ENCODE measurements at places on chromosomes 12 and 14.

DNA sequence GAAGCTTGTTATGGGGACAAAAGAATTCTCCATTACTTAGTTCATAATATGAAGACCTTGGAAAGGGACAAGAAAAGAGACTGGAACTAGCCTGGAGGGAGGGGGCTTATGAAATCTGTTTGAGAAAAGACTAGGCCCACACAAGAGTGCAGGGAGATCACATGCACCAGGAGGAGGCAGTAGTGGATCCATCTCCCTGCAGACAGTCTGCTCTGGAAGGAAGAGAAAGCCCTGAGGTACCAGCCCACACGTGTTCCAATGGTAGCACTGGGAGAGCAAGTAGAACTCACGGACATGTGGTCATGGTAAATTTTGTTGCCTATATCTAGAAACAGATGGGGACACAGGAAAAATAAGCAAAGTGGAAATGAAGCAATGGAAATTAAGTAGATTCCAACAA, 445.4 kb downstream of the SOX5 start:
- no peak for DNase-seq

GRCh38 chr14:82766996-82767395, 1233.3 kb upstream of the SEL1L start:
- no peak for DNase-seq

DNA sequence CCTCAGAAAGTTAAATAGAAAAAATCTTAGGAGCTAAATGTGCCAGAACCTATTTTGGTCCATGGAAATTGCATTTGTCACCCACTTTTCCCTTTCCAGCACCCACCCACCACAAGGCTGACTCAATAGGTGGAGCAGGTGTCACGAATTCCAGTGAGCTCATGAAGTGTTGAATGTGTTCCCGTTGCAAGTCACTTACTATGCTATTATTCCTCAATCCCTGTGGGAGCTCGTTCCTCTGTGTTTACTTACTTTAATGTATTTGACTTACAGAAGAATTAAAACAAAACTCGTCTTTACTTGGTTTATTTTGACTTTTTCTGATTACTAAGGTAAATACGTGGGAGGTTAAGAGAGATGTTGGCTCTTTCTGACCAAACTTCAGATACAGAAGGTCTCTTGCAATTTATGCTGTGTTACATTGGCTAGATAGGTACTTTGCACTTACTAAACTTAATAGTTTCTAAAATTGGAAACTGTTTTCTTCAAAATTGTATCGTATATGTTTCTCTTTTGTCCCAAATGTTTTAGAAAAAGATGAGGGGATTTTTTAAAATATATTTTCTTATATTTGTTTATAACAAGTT, 269.4 kb upstream of the NOVA1 start:
- DNase-seq, result no peak

DNA sequence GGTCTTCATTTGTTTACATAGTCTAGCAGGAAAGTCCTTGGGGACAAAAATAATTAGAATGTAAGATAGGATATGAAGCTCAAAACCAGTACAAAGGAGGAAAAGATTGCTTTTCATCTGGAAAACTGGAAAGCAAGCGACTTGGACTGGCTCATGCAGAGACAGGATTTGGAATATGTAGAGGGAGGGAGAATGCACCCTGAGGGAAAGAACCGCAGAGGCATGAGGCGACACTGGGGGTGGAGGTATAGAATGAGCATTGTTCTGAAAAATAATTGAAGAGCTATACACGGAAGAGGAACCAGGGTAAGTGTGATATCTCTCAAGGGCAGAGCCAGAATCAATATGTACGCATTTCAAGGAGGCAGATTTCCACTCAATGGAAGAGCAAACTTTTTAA, 85.5 kb downstream of the PLEKHG3 start:
- DNase-seq, result no peak

DNA sequence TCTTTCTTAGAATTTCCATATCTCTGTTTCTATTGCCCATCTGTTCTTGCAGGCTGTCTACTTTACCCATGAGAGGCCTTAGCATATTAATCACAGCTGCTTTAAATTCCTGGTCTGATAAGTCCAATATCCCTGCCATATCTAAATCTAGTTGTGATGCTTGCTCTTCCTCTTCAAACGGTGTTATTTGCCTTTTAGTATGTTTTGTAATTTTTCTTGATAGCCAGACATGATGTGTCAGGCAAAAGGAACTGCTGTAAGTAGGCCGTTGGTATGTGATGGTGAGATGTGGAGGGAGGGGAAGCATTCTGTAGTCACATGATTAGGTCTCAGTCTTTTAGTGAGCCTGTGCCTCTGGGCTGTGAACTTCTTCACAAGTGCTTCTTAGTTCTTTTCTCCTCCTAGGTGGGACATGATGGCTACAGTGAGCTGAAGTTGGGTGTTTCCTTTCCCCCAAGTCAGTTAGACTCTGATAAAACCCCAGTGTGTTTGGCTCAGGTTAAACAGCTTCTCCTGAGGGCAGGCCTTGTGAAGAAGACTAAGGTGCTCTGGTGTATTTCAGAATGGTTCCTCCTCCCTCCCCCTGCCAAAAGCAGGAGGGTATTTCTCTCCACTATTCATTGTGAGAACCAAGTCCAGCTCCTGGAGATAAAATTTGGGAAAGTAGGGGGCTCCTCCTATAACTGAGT, 195.9 kb upstream of the PARP11 start:
- no peak for DNase-seq

DNA sequence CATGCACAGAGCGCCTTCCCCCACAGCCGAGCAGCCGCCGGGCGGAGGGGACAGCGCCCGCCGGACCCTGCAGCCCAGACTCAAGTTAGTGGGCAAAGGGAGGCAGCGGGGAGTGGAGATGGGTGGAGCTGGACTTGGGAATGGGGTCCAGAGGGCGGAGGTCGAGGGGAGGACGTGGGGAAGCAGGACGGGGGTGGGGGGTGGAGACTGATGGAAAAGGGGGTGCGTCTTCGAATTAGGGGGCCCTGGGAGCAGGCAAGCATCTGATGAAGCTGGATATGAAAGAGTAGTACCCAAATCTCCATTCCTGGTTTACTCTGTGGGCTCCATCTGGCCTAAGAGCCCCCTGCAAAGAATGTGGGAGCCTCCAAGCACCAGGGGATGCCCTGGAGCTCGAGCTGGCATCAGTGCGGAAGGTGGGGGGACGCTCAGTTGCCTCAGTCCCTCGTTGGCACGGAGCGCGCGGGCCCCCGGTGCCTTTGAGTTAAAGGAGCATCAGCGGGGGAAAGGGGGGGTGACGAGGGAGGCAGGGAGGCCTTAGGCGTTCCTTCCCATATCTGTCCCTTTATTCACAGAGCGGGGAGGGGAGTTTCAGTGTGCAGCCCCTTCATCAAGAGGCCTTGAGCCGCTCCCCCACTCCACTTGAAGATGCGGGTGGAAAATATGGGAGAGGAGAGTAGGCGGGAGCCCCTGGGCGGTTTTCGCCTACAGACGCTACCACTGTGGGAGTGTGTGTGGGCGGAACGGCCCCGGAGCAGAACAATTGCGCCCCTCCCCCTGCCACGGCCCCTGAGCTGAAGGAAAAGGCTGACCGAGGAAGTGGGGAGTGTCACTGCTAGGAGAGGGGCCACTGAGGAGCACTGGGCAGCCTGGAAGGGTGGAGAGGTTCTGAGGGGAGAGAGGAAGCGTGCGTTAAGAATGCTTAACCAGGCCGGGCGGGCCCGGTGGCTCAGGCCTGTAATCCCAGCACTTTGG, 644 bp downstream of the NAB2 start:
- no peak for DNase-seq

GRCh38 chr14:69267492-69267891, 7.5 kb downstream of the GALNT16 start:
- no peak for DNase-seq

DNA sequence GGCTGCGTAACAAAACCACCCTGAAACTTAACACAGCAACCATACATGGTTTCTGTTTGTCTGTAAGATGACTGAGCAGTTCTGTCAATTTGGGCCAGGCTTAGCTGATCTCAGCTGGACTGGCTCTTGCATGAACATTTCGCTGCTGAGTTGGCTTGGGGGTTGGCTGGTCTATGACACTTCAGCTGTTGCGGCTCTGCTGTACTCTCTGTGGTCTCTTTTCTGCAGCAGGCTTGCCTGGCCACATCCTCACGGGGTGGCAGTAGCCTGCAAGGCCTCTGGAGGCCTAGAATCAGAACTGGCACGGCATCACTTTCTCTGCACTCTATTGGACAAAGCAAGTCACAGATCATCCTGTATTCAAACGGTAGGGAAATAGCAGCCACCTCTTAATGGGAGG, 216.2 kb downstream of the BCL11B start:
- DNase-seq, result no peak

GRCh38 chr12:123449856-123450255, 8.1 kb upstream of the SNRNP35 start:
- DNase-seq, result no peak

DNA sequence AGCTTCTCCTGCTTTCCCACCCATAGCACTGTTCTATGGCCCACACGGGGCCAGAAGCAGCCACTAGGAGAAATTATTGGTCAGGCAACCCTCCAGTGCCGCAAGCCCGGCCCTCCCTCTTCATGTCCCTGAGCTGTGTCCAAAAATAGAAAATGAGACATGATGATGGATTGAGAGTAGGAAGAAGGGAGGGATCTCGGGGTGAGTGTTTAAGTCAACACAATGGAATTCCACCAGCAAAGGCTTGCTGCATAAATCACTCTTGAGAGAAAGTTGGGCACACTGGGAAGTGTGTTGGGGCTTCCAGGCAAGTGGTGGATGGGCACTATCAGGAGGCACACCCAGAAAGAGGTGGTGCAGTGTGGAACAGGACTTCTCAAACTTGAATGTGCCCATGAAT, 94.2 kb downstream of the LLPH start:
- DNase-seq, result no peak

DNA sequence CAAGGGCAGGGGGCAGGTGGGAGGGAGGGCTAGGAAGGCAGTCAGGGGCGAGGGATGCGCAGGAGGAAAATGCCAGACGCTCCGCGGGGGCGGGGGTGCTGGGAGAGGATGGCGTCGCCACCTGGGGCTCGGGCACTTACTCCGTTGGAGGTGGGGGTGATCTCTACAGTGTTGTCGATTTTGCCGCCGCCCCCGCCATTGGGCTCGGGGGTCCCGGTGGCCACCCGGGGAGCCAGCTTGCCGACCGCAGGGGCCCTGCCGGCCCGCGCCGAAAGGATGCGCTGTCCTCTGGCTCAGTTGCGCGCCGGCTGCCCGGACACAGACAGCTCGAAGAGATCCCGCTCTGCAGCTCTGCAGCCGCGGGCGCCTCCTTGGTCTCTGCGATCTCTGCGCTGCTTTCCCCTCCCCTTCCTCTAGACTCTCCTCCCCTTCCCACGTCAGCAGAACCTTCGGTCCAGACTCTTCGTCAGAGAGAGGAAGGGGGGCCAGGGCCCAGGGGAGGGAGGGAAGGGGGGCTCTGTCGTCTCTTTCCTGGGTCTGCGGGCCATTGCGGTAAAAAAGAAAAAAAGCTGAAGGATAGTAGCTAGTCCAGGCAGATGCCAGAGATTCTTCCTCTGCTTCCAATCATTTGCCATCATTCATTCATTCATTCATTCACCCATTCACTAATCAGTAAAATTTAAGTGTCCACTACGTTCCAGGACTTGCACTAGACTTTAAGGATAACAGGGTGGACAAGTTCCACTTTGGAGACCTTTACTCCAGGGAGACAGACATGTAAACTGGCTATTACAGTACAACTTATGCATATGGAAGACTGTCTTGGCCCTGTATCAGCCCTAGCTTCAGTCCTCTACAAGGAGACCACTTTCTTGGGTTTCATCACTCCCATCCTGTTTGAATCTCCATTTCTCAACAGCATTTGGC, at the start of gene SLC22A17:
SLC22A17 (minus strand) TSS at position 382 of the 927 bp plus-strand sequence.
- DNase-seq, result peak; percentile 21

GRCh38 chr12:40989785-40990184, 198.3 kb upstream of the PDZRN4 start:
- DNase-seq, result no peak

DNA sequence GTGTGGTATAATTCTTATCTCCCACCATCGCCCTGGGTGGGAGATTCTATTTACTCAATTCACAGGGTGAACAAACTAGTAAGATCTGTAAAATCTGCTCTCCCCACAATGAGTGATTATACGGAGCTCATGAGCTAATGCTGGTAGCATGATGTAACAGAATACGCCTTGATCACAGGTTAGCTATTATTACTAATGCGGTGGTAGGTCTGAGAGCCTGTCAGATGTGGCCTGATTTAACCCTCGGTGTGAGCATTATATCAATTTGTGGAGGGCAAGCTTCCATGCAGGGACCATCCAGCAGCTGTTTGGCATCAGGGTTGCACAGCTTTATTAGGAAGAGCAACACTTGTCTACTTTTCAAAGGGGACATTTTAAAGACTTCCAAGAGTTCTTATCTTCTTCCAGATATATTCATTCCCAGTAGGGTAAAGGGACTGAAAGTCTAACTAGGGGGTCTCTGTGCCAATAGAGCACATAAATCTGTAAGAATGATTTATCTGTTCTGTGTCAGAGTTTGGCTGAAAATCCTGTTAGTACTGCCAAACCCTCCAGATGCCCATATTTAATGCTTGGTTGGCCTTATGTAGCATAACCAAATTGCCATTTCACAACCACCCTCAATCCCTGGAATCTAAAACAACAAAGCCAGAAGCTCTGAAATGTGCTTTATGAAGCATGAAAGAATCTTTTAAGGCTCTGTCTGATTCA, 18.7 kb downstream of the TSHR start:
- no peak for DNase-seq
